Esophagus muscularis mucosa (tissue), 4 donors: ENCODE measurements at places on chromosomes 16 and 17. TPM values are rescaled to one million over a fixed set of nuclear protein-coding genes. Genes with fewer than 3 reads are reported as not detected.

- no peaks in the 10 kb centered on the region for H3K4me1 ChIP-seq
- H3K27ac ChIP-seq = no peak overlapping the region
- H3K27me3 ChIP-seq = no peaks in the 10 kb centered on the region
- no peak overlapping the region for H3K4me3 ChIP-seq
- DNase-seq = no peak
Observed at GRCh38 chr17:71329310-71330098, 791.3 kb upstream of the SOX9 start.

- no peaks in the 10 kb centered on the region for H3K27me3 ChIP-seq
- H3K36me3 ChIP-seq = no peaks in the 10 kb centered on the region
- no peak for DNase-seq
- H3K27ac ChIP-seq = no peak overlapping the region
Observed at GRCh38 chr16:48907906-48908634, 298.1 kb upstream of the N4BP1 start.

The STAT5A gene
- total RNA-seq = 42.4 TPM

The SHCBP1 gene
- total RNA-seq = 0.83 TPM

GRCh38 chr16:84406006-84406963 is 37.9 kb downstream of the ATP2C2 start:
- no peaks in the 10 kb centered on the region for H3K4me1 ChIP-seq
- H3K36me3 ChIP-seq = no peaks in the 10 kb centered on the region
- H3K27me3 ChIP-seq = no peaks in the 10 kb centered on the region
- no peak overlapping the region for H3K4me3 ChIP-seq

DNA sequence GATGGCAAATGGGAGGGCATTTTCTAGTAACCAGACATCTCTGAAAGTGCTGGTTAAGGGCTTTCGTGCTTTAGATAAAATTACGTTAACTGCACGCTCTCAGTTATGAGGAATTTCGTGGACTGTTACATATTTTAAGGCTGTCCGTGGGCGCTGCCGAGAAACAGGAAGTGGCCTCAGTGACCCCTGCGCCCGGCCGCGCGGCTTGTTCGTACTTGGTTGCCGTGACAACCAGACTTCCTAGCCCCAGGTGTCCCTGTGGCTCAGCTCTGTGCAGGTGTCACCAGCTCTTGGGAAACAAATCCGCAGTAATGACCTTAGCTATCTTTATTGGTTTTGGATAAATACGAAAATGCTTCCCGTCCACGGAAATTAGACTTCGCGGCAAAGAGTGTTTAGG is 52.7 kb downstream of the LMF1 start:
- H3K27me3 ChIP-seq = no peaks in the 10 kb centered on the region
- H3K36me3 ChIP-seq = peaks cover 49% of the 10 kb centered on the region
- DNase-seq = no peak
- H3K27ac ChIP-seq = no peak overlapping the region
- peaks cover 19% of the 10 kb centered on the region for H3K4me1 ChIP-seq

- no peak for DNase-seq
- no peaks in the 10 kb centered on the region for H3K27me3 ChIP-seq
- H3K36me3 ChIP-seq = peaks cover 21% of the 10 kb centered on the region
- peaks cover 52% of the 10 kb centered on the region for H3K4me1 ChIP-seq
- no peak overlapping the region for H3K4me3 ChIP-seq
Observed at GRCh38 chr16:9118170-9118569, 26.7 kb downstream of the HAPSTR1 start.

DNA sequence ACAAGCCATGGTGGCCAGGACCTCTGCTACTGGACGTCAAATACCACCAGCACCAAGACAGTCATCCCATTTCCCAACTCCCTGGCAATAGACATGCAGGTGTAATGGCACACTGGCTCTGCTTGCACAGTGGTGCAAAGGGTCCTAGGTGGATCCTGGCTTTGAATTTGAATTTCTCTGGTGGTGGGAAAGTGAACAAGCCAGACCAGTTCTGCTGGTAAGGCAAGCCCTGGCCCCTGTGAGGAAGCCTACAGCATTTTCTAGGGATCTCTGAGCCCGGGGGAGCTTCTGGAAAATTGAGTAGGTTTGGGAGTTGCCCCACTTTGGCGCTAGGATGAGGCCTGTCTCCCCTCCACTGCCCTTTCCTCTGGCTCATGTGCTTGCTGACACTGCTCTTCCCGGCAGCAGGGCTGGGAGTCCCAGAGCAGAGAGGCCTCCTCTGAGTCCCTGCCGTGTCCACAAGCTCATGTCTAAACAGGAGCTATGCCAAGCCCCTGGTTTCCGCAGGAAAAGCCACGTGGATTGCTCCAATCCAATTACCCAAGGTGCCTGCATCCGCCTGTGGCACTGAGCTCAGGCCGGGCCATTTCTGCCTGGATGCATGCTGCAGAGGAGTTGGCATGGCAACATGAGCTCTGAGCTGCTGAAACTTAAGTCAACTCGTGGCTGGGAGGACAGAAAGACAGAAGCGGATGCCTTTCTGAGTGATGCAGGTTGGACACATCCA is 67.0 kb downstream of the PRMT7 start:
- H3K27ac ChIP-seq = no peak overlapping the region
- no peaks in the 10 kb centered on the region for H3K4me1 ChIP-seq
- no peak for DNase-seq
- no peaks in the 10 kb centered on the region for H3K36me3 ChIP-seq
- H3K4me3 ChIP-seq = no peak overlapping the region

The RPL38 gene
- total RNA-seq = 725 TPM

GRCh38 chr16:17555176-17555575 is 84.4 kb upstream of the XYLT1 start:
- no peak overlapping the region for H3K4me3 ChIP-seq
- H3K4me1 ChIP-seq = no peaks in the 10 kb centered on the region
- no peak overlapping the region for H3K27ac ChIP-seq
- no peaks in the 10 kb centered on the region for H3K36me3 ChIP-seq

The GJC1 gene
- total RNA-seq = 26.5 TPM

The INO80E gene
- total RNA-seq = 58.1 TPM

The GGT6 gene
- total RNA-seq = not detected

- no peak overlapping the region for H3K4me3 ChIP-seq
- H3K27ac ChIP-seq = peak overlapping the region; percentile 80
- H3K27me3 ChIP-seq = no peaks in the 10 kb centered on the region
- H3K4me1 ChIP-seq = peaks cover 55% of the 10 kb centered on the region
- peaks cover 11% of the 10 kb centered on the region for H3K36me3 ChIP-seq
- DNase-seq = no peak
Observed at GRCh38 chr17:57834146-57834741, 15.6 kb downstream of the MRPS23 start.

DNA sequence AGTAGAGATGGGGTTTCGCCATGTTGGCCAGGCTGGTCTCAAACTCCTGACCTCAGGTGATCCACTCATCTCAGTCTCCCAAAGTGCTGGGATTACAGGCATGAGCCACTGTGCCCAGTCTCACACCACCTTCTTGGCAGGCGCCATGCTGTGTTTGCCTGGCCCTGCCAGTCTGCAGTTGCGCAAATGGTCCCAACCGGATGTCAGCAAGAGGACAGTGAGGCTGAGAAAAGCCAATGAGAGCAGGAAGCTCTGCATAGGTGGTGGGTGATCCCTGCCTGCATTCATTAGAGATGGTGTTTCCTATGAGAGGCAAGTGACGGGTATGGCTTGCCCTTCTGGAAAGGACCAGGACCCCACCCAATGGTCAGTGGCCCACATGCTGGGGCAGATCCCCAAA is 59.3 kb downstream of the PECAM1 start:
- peak overlapping the region; percentile 39 for H3K27ac ChIP-seq
- peaks cover 87% of the 10 kb centered on the region for H3K4me1 ChIP-seq
- H3K4me3 ChIP-seq = no peak overlapping the region
- no peaks in the 10 kb centered on the region for H3K27me3 ChIP-seq

DNA sequence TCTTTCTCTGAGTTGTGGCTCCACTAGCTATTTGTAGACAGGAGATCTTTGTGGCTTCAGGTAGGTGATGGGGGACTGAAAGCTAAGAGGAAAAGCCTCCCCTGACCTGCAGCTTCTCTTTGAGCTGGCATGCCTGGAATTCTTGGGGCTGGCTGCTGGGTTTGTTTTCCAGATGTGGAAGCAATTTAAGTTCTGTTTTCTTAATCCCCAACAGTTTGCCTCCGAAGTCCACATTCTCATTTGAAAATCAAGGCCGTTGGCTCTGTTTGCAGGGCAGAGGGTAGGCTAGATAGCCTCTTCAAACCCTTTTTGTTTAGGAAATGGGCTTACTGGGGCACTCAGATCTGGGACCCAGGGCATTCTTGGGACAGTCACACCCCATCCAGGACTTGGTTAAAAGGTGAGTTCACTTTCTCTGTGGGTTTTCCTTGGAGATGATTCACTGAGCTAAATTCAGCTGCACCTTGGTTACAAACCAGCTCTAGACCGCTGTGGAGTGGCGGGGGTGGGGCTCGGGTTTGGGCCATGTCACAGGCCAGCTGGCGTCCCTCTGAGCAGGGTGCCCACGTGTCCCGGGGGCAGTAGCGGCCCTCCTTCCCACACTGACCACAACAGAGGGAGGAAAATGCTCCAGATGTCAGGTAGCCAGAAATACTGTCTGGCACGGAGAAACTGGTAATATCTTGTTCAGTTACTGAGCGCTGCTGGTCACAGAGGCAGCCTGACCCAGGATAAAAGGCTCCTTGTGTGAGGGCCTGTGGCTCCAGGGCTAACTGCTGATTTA is 108.5 kb downstream of the RAB11FIP4 start:
- H3K27ac ChIP-seq = no peak overlapping the region
- DNase-seq = no peak
- no peaks in the 10 kb centered on the region for H3K36me3 ChIP-seq
- peaks cover 8% of the 10 kb centered on the region for H3K4me1 ChIP-seq
- no peak overlapping the region for H3K4me3 ChIP-seq

GRCh38 chr17:81165246-81166032 is at the start of gene PVALEF:
PVALEF (plus strand) TSS chr17:81165507; CDS start chr17:81181227, 15,720 bp downstream.
- H3K27ac ChIP-seq = peak within 1 kb of the TSS; percentile 48
- H3K36me3 ChIP-seq = no peaks in the 10 kb centered on the region
- peaks cover 28% of the 10 kb centered on the region for H3K4me1 ChIP-seq
- peak within 1 kb of the TSS; percentile 65 for H3K4me3 ChIP-seq
- no peak for DNase-seq

- H3K27me3 ChIP-seq = no peaks in the 10 kb centered on the region
- H3K36me3 ChIP-seq = no peaks in the 10 kb centered on the region
- no peak overlapping the region for H3K27ac ChIP-seq
- peaks cover 82% of the 10 kb centered on the region for H3K4me1 ChIP-seq
Observed at GRCh38 chr16:20881503-20881878, 18.7 kb downstream of the DCUN1D3 start.

GRCh38 chr16:88703486-88704309 is 2.5 kb downstream of the RNF166 start:
- no peak for DNase-seq
- no peaks in the 10 kb centered on the region for H3K27me3 ChIP-seq
- peak overlapping the region; percentile 94 for H3K27ac ChIP-seq
- H3K36me3 ChIP-seq = peaks cover 43% of the 10 kb centered on the region
- peaks cover 54% of the 10 kb centered on the region for H3K4me1 ChIP-seq

DNA sequence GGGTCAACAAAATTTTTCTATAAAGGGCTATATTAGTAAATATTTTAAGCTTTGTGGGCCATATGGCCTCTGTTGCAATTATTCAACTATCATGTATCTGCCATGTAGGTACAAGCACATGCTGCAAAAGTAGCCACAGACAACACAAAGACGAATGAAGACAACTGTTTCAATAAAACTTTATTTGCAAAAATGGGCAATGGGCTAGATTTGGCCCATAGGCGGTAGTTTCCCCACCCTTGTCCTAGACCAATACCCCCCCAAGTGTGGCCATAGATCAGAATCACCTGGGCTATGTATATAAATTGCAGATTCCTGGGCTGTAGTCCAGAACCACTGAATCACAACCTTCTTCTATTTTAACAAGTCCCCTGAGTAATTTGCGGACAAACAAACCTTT is 331.0 kb upstream of the PSMD7 start:
- no peaks in the 10 kb centered on the region for H3K36me3 ChIP-seq
- no peaks in the 10 kb centered on the region for H3K4me1 ChIP-seq
- no peaks in the 10 kb centered on the region for H3K27me3 ChIP-seq
- no peak overlapping the region for H3K27ac ChIP-seq

The KRTAP3-2 gene
- not detected for total RNA-seq

- H3K4me3 ChIP-seq = no peak overlapping the region
- H3K27me3 ChIP-seq = no peaks in the 10 kb centered on the region
- peak; percentile 82 for DNase-seq
- no peaks in the 10 kb centered on the region for H3K4me1 ChIP-seq
- H3K27ac ChIP-seq = no peak overlapping the region
Observed at GRCh38 chr17:11490171-11490755, 108.0 kb upstream of the DNAH9 start.

- no peak overlapping the region for H3K27ac ChIP-seq
- no peaks in the 10 kb centered on the region for H3K4me1 ChIP-seq
- no peaks in the 10 kb centered on the region for H3K27me3 ChIP-seq
- no peak for DNase-seq
- no peak overlapping the region for H3K4me3 ChIP-seq
- H3K36me3 ChIP-seq = no peaks in the 10 kb centered on the region
Observed at GRCh38 chr17:72726936-72727335, 365.6 kb downstream of the SLC39A11 start.

GRCh38 chr17:52837492-52837891 is 679.0 kb upstream of the CA10 start:
- H3K36me3 ChIP-seq = no peaks in the 10 kb centered on the region
- no peak overlapping the region for H3K4me3 ChIP-seq
- H3K4me1 ChIP-seq = no peaks in the 10 kb centered on the region
- no peaks in the 10 kb centered on the region for H3K27me3 ChIP-seq
- H3K27ac ChIP-seq = no peak overlapping the region

GRCh38 chr16:53266156-53266555 is 168.1 kb upstream of the RBL2 start:
- H3K36me3 ChIP-seq = peaks cover 86% of the 10 kb centered on the region
- H3K4me3 ChIP-seq = no peak overlapping the region
- H3K27me3 ChIP-seq = no peaks in the 10 kb centered on the region
- H3K4me1 ChIP-seq = no peaks in the 10 kb centered on the region
- no peak overlapping the region for H3K27ac ChIP-seq

GRCh38 chr17:49574323-49574781 is 1.3 kb upstream of the NXPH3 start:
- H3K36me3 ChIP-seq = no peaks in the 10 kb centered on the region
- peak overlapping the region; percentile 91 for H3K27ac ChIP-seq
- H3K4me1 ChIP-seq = peaks cover 67% of the 10 kb centered on the region
- no peak overlapping the region for H3K4me3 ChIP-seq
- no peaks in the 10 kb centered on the region for H3K27me3 ChIP-seq
- DNase-seq = no peak

GRCh38 chr17:16217002-16217635 is at the start of gene PIGL:
PIGL (plus strand) TSS chr17:16217210; CDS start chr17:16217227, 17 bp downstream.
- peak within 1 kb of the TSS; percentile 99 for H3K4me3 ChIP-seq
- no peaks in the 10 kb centered on the region for H3K27me3 ChIP-seq
- peaks cover 43% of the 10 kb centered on the region for H3K4me1 ChIP-seq
- no peaks in the 10 kb centered on the region for H3K36me3 ChIP-seq

DNA sequence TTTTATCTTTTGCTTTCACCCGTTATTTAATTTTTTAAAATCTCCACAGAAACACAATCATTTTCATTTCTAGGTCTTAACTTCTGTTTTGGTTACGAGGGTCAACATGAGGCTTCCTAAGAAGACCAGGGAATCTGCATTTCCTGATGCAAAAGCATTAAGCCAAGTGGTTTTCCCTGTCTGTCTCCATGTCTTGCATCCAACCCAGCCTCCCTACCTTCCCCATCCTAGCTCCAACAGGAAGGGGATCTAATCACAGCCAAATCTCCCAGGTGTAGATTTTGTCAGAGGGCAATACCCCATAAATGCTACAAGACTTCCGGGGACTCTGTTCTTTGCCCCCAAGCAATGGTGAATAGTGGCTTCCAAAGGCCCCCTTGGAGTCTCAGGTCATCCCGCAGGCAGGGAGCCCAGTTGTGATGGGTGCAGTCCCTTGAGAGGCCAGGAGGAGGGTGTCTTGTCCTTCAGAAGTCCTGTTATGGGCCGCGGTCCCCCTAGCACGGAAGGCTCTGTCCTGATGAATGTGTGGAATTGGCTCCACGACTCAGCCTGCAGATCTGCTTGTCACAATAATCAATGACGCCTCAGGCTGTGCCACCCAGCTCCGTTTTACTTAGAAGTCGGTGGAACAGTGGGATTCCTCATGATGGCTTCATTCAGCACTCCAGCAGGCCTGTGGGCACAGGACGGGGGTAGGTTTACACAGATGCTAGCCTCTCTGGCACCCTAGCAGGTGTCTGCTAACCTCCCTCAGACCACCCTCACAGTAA is 141.1 kb downstream of the RGS9 start:
- no peak for DNase-seq
- no peaks in the 10 kb centered on the region for H3K27me3 ChIP-seq
- H3K27ac ChIP-seq = peak overlapping the region; percentile 70
